ENCODE measurements at places on chromosomes 7 and 10. TPM values are rescaled to one million over a fixed set of nuclear protein-coding genes. Genes with fewer than 3 reads are reported as not detected.

- no peak for DNase-seq
These were observed 7.5 kb downstream of the MTG1 start for GRCh38 chr10:133401500-133401899.

DNA sequence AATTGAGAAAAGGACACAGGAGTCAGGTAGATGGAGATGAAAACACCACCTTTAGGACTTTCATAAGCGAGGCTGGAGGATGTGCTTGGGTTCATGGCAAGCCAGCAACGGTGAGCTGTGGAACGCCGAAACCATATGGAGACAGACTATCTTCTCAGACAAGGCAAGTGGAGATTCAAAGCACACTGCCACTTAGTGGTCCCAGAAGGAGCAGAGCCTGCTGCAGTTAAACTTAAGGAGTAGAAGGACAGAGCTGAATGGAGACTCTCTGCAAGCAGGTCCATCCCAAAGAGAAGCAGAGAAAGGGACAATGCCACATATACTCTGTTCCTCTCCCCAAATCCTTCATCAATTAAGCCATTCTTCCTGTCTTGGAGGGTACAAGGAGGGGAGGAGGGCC, 236.3 kb upstream of the HABP2 start:
- DNase-seq = no peak

GRCh38 chr10:12346707-12347106, 2.6 kb upstream of the CAMK1D start:
- no peak for DNase-seq

The PWWP2B gene
- total RNA-seq = 39.4 TPM

The MBL2 gene
- not detected for total RNA-seq

Measured in bronchial epithelial cell (primary cell).